Stimulated activated CD4-positive, alpha-beta T cell treated with anti-CD3 and anti-CD28 coated beads, Interleukin-1b, Interleukin-23, amount 100 ng/mL, for 1 hour (primary cell): ENCODE measurements at places on chromosomes 4 and X.

DNA sequence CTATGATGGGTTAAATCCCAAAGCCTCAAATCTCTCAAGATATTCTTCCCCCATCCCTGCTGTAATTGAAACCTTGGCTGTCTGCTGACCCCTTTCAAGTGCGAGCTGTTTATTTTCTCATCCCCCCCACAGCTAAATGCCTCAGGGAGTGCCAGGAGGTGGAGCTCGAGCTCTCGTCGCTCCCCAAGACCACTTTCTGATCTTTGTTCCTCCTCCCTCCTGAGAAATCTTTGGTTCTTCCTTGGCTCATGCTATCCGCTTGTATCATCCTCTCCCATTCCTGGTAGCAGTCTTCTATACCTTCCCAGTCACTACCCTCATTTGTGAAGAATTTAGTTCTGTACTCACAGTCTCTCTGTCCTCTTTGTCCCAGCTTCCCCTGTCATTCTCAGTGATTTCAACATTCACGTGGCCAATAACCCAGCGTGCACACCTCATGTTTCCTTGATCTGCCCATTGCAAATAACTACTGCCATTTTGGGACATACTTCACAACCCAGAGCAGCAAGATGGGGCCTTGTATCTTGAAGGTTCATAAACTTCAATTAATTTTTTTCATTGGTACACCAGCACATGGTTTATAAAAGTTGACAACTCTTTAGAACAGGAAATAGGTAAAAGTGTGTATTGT is 9.2 kb upstream of the SLC25A43 start:
- DNase-seq: no peak

DNA sequence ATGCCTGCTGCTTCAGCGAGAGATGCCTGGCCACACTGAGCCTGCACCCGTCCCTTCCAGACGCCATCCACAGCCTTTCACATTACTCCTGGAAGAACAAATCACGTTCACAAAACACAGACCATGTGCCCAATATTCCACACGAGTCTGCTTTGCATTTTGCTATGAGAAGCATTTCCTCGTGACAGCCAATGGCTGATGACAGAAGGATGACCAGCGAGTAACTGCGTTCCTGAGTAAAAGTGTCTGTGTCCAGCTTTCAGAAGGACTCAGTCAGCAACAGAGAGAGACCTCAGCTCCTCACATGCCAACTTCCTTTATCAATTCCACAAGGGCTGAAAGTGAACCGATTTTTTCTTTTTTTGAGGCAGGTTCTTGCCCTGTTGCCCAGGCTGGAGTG is 19.5 kb downstream of the NAT8L start:
- DNase-seq: no peak

DNA sequence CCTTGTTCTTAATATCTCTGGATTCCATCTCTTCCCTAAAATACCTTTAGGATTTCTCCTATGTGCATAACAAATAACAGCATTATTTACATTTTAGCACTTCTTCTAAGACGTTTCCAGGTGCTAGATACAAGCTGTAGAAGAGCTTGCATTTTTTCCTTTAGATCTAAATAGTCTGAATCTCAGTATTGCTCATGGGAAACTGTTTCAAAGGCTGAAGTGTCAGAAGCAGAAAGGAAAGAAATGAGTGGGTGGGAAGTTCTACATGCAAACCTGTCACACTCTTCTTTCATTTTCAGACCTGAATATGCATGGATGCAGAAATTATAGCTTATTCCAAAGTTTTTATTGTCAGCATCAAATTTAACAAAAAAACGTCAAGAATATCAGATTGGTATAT is 41.8 kb downstream of the FGF13 start:
- no peak for DNase-seq

DNA sequence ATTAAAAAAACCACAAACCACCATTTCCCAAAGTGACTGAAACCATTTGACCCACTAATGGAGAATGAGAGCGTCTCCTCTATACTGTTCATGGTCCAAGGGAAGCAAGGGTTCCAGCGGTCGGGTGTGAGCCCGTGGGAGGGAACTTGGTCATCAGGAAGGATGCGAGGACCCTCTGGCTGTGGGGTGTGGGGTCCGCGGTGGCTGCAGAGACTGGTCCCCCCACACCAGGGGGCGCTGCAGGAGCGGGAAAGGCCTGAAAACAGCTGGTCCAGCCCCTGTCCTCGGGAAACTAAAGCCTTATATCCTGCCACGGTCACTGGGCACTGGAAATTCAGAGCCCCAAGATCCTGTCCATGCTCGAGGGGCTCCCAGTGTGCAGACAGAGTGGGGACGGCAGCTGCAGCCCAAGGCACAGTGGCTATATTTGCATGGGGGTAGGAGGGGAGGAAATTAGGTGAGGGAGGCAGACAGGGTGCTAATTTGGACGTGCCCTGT is 4.3 kb downstream of the BLOC1S4 start:
- peak; percentile 64 for DNase-seq

DNA sequence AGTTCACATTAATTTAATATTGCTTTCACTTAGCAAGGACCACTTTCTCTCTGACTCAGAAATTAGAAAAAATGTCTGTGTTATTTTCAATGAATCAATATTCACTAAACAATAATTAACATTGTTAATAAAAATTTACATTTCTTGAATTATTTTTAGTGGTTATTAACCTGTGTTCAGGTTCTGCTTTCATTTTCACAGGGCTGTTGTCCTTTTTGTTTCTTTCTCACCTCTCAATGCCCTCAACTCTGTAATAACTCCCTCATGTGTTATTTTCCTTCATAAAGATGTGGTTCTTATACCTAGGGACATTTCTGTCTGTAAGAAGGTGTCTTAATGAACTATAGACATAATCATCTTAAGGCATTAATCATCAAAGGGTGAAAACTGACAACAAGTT is 43.1 kb upstream of the PRR27 start:
- DNase-seq: no peak

DNA sequence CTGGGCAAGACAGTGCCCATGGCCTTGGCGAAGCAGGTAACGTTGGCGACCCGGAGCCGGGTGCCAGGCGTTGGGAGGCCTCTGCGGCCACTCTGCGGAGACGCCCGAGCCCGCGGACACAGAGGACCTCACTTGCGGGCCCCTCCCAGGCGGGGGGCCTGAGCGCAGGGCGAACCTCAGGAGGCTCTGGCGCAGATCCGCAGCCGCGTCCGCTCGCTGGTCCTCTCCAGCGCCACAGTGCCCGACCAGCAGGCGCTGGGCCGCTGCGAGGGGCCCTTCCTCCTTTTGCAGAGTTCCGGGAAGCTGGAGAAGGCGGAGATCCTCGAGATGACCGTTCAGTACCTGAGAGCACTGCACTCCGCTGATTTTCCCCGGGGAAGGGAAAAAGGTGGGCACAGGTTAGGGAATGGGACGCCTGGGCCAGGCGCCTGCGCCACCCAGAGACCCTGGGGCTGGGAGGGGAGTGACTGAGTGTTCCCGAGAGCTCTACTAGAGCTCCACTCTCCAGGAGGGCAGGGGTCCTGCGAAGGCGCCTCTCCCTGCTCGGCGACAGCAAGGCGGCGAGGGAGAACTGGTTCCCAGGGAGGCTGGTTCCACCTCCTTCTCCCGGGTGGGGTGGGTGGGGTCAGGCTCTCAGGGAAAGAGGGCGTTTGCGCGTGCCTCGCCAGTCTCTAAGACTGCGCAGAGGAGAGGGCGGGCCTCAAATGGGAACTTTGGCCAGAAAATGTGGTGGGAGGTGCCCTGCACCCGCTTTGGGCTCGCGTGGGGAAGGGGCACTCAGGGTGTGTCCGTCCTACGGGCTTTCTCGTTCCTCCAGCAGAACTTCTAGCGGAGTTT is 1.4 kb downstream of the HELT start:
- no peak for DNase-seq
